AML-193 (cell line): ENCODE measurements at places on chromosomes 4 and X.

DNA sequence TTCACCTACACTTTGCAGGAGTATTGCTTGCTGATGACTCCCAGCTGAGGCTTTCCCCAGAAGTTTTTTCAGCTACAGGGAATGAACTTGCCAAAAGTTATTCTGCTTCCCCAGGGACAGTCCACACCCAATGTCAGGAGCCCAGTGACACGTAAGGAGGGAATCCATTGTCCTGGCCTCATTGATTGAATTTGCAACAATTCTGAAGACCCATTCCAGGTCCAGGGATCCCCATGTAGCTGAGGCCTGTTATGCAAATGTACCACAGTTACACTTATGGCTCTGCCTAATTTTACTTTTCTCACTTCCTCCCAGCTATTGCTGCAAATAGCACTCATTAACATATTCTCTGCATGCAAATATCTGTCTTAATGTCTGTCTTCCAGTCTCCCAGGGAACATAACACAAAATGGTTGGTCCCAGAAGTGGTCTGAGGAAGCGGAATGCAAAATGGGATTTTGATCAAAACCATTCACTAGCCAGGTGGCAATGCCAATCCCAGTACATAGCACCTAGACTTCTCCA, 113.7 kb upstream of the ACTRT1 start:
- no peak for DNase-seq

GRCh38 chrX:70044541-70045245, 5.0 kb downstream of the AWAT2 start:
- no peak for DNase-seq

DNA sequence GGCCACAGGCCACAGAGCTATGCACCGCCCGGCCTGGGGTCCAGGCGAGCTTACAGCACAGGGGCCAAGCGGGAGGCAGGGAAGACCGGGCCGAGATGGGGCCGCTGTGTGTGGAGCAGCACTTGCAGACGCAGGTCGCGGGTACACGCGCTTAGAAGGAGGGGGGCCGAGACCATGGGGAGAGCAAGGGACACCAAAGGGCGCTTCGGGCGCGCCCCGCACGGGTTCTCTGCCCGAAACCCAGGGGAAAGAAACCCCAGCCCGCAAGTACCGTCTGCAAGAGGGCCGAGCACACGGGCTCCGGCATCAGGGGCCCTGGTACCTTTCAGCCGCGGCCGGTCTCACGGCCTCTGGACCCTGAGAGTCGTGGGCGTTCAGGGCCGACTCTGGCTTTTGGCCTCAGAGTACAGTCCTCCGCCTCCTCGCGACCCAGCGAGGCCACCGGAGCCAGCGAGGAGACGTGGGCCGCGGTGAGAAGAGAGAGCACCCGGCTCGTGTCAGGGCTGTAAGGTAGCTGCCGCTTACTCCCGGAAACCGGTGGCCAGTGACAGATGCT, 342 bp downstream of the EOLA2 start:
- DNase-seq: no peak

DNA sequence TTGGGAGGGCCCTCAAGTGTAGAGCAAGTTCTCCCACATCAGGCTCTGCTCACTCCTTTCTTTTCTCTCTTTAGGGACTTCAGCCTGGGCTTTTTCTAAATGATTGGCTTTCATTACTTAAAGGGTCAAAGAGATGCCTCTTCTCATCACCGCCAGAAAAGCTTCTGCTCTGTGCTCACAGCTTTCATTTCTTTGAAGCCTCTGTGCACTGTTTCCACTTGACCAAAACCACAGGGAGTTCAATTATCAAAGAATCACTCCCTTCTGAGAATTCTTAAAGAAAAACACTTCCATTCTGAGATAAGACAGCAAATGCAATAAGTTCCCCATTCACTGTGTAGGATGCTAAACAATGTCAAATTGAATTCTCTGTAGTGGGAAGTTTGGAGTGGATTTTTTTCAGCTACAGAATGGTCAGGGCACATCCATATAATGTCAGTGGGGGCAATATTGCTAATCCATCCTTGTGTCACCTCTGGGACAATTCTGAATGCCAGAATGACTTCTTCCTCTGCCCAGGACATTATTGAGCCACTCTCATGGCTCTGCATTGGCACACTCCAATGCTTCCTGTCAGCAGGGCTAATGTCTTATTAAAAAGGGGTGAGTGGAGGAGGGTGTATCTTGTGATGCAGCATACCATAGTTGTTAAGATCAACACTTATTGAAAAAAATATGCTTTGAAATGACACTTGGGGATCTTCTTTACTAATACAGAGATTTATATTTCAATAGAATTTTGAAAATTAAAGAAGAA, 217.6 kb downstream of the SNCA start:
- DNase-seq: no peak
